ENCODE measurements at places on chromosomes 2 and 18.
A peak's percentile ranks its signal among the peaks of the same experiment; 100 is the strongest.

DNA sequence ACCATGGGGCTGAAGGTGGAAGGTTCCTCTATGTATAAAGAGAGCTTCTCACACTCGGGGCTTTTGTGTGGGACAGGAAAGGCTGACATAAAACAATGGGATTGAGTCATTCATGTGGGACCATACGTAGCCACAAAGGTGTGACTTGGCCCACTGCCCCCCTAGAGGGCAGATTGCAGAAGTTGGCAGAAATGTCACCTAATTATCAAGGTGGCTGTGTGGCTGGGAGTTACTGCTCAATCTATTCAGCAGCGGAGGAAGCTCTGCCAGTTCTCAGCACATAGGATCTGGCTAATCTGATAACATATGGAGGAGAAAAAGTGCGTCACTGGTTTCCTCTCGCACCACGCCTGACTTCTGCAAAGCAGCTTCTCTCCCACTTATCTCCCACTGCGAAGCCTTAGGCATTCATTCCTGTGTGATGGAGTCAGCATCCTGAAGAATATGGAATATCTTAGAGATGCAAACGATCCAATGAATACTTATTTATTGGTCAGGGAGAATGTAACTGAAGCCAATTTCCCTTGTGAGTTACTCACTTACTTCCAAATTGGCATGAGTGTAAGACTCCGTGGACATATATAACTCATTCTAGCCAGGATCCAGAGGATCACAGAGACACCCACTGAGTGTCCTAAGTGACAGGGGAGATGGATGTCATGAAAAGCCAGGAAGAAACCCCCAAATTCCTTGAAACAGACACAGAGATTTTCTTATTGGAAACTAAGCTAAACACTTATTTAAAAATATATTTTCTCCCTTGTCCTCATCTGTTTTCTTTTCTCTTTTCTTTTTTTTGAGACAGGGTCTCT is 344.8 kb downstream of the TGIF1 start:
- no peak for DNase-seq
- H3K27ac ChIP-seq = no peak overlapping the region
- H3K4me3 ChIP-seq = no peak overlapping the region
- peaks cover 9% of the 10 kb centered on the region for H3K27me3 ChIP-seq

DNA sequence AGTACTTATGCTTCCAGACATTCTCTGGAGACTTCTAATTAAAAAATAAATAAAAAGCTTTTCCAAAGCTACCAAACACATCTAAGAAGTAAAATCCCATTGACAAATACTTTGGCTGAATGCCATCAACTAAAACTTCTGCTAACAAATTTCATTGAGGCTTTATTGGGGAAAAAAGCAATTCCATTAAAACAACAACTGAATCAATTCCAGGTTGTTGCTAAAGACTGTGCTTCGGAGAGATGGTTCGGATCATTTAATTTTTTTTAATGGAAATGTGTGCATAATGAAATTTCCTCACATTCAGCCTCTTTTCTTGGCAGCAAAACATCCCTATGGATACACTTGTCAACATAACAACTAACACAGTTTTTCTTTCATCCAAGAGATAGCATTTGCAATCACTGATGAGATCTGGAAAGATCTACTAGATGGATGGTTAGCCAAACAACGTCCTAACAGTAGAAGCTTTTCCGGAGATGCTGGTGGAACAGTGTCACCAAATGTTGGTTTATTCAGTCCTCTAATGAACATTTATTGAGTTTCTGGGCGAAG is 446.1 kb upstream of the FAM98A start:
- no peak for DNase-seq
- no peaks in the 10 kb centered on the region for H3K4me1 ChIP-seq
- H3K27me3 ChIP-seq = peaks cover 2% of the 10 kb centered on the region
- no peaks in the 10 kb centered on the region for H3K36me3 ChIP-seq
- H3K27ac ChIP-seq = no peak overlapping the region

- no peaks in the 10 kb centered on the region for H3K27me3 ChIP-seq
- no peak overlapping the region for H3K4me3 ChIP-seq
- peaks cover 6% of the 10 kb centered on the region for H3K36me3 ChIP-seq
- DNase-seq = no peak
- no peak overlapping the region for H3K27ac ChIP-seq
Measured at GRCh38 chr2:101106453-101107181, 44.6 kb downstream of the TBC1D8 start.

DNA sequence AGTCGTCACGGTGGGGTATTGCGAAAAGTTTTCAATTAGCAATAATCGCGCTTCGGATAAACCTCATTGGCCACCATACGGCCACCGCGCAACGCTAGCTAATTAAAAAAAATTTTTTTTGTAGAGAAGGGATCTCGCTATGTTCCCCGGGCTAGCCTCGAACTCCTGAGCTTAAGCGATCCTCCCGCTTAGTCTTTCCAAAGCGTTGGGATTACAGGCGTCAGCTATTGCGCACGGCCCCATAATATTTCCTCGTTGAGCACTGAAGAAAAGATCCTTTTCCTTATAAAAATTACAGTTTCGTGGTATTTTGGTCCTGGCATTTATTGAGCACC is 759 bp upstream of the ACTR1B start:
- H3K36me3 ChIP-seq = peaks cover 15% of the 10 kb centered on the region
- H3K4me3 ChIP-seq = peak overlapping the region; percentile 91
- H3K27ac ChIP-seq = peak overlapping the region; percentile 95
- DNase-seq = peak; percentile 11

- H3K4me1 ChIP-seq = no peaks in the 10 kb centered on the region
- no peaks in the 10 kb centered on the region for H3K27me3 ChIP-seq
- no peak overlapping the region for H3K27ac ChIP-seq
- no peaks in the 10 kb centered on the region for H3K36me3 ChIP-seq
- DNase-seq = no peak
Measured at GRCh38 chr2:129347486-129348217, 631.8 kb upstream of the RAB6C start.

Measured in endothelial cell (in vitro differentiated cells).